ENCODE measurements at places on chromosomes 13 and 19.

- DNase-seq: no peak
Measured at GRCh38 chr13:63396746-63397145, 1981.1 kb upstream of the PCDH20 start.

DNA sequence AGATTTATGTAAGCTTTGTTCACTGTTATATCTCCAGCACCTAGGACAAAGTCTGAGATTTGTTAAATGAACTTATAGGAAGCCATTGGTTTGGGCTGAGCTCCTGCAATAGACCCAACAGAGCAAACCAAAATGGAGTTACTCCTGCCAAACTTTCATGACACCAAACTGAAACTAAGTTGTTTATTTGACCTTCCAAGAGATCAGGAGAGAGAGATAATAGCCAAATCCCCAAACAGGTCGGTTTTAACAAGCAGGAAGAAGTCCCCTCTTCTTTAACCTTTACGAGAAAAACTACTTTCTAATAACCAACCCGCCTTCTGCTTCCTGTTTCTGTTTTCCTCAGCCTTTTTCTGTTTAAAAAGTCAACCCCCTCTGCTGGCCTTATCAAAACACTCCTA is 54.9 kb upstream of the ATP12A start:
- no peak for DNase-seq

DNA sequence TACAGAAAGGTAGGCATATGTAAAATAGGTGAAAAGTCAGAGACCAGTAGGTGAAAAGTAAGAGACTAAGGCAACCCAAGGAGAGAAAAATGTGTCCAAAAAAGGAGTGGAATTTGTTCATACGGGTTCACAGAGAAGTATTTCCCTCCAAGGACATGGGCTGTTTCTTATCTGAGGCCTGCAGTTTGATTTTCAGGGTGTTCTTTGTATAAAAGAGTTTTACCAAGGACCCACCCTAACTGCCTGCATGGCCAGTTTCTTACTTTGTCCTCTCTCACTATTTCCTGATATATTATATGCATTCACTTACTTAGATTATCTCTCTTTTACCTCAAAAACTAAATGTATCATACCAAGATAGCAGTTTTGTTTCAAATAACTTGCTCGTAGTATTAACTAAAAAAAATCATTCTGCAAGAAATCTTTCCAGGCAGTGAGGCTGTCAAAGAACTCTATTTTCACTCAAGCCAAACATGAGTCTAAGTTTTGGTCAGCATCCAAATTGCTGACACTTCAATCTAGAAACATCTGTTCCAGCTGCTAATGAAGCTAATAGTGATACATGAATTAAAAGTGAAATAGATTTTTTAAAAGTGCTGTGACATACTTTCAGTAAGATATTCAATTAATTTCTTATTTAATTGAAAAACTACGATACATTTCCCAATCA is 141.4 kb upstream of the SGCG start:
- DNase-seq: no peak

DNA sequence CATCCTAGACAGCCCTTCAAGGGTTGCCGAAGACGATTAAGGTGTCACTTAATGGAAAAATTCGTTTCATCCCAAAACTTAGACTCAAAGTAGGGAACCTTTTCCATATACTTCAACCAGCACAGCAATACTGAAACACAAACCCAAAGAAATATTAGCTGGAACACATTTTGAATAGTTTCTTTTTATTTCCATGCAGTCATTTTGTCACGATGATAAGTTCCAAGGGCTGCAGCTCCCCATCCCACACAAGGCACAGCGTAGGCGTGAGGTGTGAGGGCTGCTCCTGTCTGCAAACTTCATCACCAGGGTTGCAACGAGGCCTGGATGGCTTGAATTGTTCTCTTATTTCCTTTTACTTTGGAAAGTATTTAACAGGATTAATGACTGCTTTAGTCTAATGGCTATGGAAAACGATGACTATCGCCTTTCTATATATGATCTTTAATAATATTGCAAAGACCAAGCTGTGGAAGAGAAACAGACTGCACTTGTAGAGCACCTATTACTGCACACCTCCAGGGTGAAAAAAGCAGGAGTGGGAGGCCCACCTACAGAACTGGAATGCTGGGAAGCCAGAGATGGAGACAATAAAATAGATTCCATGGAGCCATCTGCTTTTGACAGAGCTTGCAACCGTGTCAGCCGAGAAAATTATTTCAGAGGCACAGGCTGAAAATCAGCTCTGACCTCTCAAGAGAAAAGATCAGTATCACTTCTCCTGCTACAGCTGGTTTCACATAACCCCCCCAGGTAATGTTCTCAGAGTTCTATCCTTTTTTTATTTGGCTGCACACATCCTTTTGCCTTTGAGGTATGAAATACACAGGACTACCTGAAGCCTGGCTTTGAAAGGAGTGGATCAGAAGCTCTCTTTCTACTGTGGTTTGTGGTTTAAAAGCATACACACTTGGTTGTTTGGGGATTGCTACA is 274.5 kb upstream of the NBEA start:
- DNase-seq: no peak

DNA sequence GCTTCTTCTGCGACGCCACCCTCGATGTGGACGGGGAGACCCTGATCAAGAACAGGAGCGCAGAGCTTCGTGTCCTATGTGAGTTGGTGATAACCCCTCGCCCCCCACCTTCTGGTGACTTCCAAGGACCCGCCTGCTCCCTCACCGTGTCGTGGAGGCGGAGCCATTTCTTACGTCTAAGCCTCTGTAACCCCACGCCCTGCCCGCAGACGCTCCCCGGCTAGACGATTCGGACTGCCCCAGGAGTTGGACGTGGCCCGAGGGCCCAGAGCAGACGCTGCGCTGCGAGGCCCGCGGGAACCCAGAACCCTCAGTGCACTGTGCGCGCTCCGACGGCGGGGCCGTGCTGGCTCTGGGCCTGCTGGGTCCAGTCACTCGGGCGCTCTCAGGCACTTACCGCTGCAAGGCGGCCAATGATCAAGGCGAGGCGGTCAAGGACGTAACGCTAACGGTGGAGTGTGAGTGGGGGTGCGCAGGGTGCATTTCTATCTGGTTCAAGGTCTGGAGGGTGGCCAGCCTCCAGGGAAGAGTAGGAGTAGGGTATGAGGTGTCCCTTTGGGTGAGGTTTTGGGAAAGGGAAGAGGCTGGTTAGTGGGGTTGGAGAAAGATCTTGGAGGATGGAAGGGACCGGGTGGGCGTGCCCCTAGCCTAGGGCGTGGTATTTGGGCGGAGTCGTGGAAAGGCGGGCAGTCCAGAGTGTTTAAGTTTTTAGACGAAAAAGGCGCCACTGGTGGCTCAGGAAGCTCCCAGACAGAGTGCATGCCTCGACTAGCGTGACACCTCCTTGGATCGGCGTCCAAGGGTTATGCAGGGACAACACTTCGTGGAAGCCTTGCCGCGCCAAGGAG is 3.3 kb downstream of the ICAM5 start:
- DNase-seq: no peak

DNA sequence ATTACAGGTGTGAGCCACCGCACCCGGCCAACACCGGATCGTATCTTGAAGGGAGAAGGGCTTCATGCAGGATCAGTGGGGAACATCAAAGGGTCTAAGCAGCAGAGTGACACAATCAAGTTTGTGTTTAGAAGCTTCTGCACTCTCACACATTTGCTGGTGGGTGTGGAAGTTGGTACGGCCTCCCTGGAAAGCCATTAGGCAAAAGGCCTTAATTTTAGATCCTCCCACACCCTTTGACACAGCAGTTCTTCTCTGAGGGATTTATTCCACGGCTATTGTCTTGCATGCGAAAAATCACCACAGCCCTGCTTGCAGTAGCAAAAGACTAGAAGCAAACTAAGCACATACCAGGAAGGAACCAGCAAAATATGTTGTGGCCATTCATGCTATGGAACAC is 18.3 kb upstream of the SLC1A5 start:
- DNase-seq: no peak

GRCh38 chr13:37884674-37885073 is 15.1 kb upstream of the TRPC4 start:
- no peak for DNase-seq

GRCh38 chr19:30670562-30671366 is 298.6 kb downstream of the ZNF536 start:
- DNase-seq: no peak

All from cerebellar nuclear complex (tissue), 1 donor.